ENCODE measurements at places on chromosomes 12 and 14.
A peak's percentile ranks its signal among the peaks of the same experiment; 100 is the strongest.

- peak; percentile 32 for DNase-seq
These were observed 6.2 kb upstream of the PLEKHH1 start for GRCh38 chr14:67526676-67527459.

DNA sequence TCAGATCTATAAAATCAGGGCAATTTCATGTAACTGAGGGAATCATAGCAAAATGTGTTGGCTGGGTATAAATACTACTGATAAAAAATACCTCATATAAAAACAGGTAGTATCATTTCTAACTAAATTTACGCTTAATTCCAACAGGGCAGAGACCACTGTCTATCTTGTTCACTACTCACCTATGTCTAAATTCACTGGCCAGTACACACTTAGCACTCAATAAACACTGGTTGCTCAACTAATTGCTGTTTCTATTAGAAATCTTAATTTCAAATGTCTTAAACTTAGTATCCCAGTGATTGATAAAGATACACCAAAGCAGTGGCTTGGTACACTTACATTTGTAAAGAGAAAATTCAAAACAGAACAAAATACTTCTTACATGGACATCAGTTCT is 55.6 kb downstream of the HNRNPC start:
- no peak for DNase-seq

DNA sequence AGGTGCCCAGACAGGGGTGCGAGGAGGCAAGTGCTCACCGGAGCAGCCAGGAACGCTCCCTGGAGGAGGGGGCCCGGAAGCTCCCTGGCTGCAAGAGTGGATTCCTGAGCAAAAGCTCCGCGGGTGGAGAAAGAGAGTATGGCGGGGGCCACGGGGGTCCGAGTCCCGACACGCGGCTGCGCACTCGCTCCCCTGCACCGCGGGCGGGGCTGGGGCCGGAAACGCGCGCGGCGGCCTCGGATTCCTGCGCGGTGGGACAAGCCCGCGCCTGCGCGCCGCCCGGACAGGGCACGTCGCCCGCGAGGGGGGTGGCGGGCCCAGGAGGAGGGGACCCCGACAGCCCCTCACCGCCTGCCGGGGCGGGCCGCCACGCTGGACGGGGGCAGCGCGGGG is 27.8 kb upstream of the GPR132 start:
- no peak for DNase-seq

DNA sequence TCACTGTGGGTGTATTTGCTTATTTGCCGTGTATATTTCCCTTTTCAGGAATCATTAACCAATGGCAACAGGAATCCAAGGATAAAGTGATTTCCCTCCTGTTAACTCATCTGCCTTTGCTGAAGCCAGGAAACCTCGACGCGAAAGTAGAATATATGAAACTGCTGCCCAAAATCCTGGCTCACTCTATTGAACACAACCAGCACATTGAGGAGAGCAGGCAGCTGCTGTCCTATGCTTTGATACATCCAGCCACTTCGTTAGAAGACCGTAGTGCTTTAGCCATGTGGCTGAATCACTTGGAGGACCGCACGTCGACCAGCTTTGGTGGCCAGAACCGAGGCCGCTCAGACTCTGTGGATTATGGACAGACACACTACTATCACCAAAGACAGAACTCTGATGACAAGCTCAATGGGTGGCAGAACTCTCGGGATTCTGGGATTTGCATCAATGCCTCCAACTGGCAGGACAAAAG is 135.1 kb downstream of the SAMD4A start:
- no peak for DNase-seq

- DNase-seq: no peak
These were observed 280.5 kb downstream of the DPF3 start for GRCh38 chr14:72613231-72613974.

DNA sequence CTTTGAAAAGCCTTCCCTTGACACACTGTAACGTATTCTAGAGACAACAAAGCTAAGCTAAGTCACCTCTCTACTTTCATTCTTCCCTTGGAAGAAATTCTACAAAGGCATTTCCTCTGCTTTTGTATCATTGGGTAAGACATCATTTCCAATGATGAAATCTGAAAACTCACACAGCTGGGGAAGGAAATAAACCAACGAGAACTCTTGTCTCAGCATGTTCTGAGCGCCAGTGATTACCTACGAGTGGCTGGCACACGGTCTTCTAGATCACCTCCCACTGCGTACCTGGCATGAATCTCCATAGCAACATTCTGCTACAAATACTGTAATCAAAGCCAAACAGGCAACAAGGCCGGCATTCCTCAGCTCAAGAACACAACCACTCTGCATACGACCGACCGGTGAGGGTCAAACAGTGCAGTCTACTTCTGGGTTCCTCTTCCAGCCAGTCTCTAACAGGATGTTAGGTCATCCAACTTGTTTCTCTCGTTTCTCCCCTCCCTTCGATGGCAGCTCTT is 7.6 kb downstream of the VPS37B start:
- DNase-seq: peak; percentile 48

DNA sequence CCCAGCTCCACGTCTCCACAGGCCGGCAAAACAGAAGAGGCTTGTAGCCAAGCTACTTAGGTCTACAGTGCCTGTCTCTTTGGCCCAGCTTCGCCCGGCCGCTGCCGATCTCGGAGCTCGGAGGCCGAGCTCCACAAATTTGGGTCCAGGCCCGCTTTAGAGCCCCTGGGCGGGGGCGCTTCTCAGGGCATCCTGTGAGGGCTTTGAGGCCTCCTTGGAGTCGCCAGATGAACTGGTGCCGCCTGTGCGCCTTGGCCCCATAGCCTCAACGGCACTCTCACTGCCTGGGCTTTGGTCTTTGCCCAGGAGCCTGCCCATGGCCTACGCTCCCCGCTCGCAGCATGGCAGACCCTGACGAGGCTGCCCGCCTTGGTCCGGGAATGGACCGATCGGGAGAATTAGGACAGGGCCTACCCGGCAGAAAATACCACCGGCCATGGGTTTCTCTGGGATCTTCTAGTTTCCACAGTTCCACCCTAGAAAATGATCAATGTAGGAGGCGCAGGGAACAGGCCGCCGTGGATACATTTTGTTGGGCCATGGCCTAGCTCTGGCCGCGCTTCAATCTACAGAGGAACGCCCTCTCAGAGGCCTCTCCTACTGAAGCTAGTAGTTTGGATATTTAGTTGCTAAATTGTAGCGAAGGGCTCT is 953 bp upstream of the NKX2-8 start:
- DNase-seq: no peak

DNA sequence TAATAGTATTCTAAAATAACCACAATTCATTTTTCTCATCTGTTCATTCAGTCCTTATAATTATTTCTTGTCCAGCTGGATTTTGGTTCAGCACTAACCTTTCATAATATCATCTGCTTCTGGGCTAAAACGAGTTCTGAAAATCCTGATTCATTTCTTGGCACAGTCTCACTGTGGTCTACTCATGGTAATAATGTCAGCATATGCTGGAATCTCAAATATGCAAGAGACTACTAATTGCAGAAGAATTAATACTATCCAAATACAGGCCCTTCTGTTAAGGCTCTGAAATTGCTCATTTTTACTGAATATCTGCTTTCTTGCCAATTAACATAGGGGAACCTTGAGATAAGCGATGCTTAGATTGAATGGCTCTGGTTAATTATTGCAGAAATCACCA is 597.1 kb downstream of the RPL10L start:
- DNase-seq: no peak

DNA sequence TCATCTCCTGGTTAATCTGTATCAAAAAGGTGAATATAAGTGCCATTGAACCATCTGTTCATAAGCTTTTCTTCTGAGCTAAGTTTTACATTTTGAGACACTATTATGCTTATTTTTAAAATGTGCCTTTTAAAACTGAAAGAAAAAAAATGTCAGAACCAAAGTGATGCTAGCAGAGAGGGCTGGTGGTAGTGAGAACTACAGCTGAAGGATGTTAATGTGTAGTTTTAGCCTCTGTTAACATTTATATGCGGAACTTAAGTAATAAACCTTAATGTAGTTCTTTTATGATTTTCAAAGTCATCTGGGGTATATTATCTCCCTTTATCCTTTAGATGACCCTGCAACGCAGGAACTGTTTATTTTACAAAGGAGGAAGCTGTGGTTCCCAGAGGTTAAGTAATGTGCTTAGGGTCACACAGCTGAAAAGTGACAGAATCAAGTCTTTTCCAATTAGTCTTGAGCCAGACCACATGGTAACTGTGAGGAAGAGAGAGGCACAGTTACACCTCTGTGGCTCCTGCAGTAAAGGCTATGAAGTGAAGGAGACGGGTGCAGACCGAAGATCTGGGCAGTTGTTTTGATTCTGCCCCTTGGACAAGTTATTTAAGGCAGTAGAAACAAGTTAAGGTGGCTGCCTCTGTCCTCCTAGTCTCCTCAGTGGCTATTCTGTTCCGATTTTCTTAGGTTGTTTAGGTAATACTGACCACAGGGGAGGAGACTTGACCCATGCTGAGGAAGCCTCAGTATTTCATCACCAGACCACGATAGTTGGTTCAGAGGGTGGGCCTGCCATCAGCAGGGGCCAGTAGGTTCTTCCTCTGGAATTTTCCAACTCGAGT is 23.9 kb downstream of the GNG2 start:
- no peak for DNase-seq

- no peak for DNase-seq
These were observed 362.6 kb downstream of the BCL11B start for GRCh38 chr14:98909251-98909944.

- DNase-seq: no peak
These were observed 265.7 kb upstream of the SRRM4 start for GRCh38 chr12:118715647-118716046.

DNA sequence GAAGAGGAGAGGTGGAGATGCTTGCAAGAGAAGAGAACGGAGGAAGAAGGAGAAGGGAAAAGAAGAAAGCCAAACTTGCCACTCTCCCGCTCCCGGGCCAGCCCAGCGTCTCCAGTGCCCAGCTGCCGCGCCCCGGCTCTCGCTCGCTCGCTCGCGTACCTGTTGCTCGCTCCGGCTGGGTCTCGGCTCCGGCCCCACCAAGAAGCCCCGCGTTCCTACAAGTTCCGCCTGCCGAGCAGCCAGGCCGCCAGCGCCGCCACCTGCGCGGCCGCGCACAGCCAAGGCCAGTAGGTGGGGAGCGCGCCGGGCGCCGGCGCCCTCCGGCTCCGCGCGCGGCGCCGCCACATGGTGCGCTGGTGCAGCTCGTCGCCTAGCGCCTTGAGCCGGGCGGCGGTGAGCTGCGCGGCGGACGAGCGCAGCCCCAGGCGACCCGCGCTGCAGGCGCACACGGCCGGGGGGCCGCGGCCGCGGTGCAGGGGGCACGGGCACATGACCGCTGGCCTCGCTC is 370 bp downstream of the HRK start:
- DNase-seq: no peak

- DNase-seq: no peak
These were observed 13.0 kb upstream of the ITPR2 start for GRCh38 chr12:26845984-26846383.

- DNase-seq: peak; percentile 88
These were observed at the start of the genes KCTD10 and UBE3B for GRCh38 chr12:109477185-109477962. Gene KCTD10 (minus strand): TSS chr12:109477300. CDS start chr12:109477262, 38 bp downstream. Gene UBE3B (plus strand): TSS chr12:109477634. CDS start chr12:109483552, 5,918 bp downstream.

DNA sequence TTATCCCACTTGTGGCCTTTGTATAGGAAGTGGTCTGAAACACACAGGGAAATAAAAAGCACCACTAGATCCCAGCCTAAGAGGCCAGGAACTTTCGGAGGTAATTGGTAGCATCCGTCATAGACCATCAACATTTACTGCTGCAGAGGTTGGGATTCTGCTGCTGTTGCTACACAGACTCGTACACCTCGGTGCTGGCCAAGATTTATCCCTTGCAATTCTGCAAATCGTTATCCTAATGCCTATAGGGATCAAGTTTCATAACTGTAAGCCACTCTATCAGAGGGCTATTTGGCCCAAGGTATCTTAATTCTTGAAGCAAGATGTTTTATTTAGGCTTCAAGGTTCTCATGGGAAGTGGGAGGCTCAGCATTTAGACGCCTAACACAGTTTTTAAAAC is 913.6 kb downstream of the GALC start:
- no peak for DNase-seq

DNA sequence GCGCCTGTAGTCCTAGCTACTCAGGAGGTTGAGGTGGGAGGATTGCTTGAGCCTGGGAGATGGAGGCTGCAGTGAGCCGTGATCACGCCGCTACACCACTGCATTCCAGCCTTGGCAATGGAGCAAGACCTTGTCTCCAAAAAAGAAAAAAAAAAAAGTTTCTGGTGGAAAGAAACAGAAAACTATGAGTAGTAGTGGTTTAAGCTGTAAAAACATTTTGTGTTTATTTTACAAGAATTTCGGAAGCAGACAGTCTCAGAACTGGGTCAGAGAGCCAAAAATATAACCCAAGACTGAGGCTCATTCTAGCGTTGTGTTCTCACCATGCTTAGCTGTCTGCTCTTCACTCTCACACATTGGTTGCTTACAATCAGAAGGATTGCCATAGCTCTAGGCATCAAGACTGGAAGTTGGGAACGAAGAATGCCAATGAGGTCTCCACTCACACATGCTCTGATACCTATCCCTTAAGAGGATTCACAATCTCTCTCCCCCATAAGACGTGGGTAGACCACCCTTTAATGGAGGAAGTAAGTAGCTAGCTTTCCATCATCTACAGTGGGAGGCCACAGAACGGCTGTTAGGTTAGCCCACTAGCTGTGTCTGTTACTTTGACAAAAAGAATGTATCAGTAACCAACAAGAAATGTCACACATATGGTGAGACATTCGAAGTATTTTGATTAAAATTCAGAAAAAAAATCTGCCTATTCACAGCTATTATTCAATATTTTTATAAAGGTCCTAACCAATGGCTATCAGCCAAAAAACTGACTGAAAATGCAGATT is 117.6 kb upstream of the RASSF8 start:
- no peak for DNase-seq

- DNase-seq: no peak
These were observed 298.1 kb upstream of the TMPO start for GRCh38 chr12:98217257-98217656.

Data from activated naive CD4-positive, alpha-beta T cell treated with anti-CD3 and anti-CD28 coated beads, Interleukin-2, amount 50 U/mL, for 72 hours (primary cell).